Epithelial cell of umbilical artery (primary cell): ENCODE measurements at places on chromosomes 5 and 9. TPM values are rescaled to one million over a fixed set of nuclear protein-coding genes. Genes with fewer than 3 reads are reported as not detected.

WDR38 gene
- not detected in 2 replicates for total RNA-seq

ADRA1B gene
- total RNA-seq, result not detected in 2 replicates

THBS4 gene
- total RNA-seq, result under 0.01 TPM in 1 of 2 replicates, not detected in the other

PCDHB15 gene
- total RNA-seq, result 0.32 and 0.46 TPM in 2 replicates

MYOT gene
- not detected in 2 replicates for total RNA-seq

ITGA2 gene
- 70.1 and 74.1 TPM in 2 replicates for total RNA-seq

ABCA1 gene
- total RNA-seq, result 16.2 and 24.3 TPM in 2 replicates

LIX1 gene
- not detected in 2 replicates for total RNA-seq

CNTNAP3B gene
- 29.2 and 37.0 TPM in 2 replicates for total RNA-seq

CTXN3 gene
- total RNA-seq, result under 0.01 TPM in 1 of 2 replicates, not detected in the other

PHF24 gene
- total RNA-seq, result not detected in 2 replicates

INPP5E gene
- total RNA-seq, result 5.0 and 5.8 TPM in 2 replicates

UNC13B gene
- 24.0 and 34.2 TPM in 2 replicates for total RNA-seq

FRRS1L gene
- total RNA-seq, result not detected in 2 replicates

ENHO gene
- total RNA-seq, result not detected in 2 replicates

ORM2 gene
- not detected in 2 replicates for total RNA-seq

MZB1 gene
- total RNA-seq, result 0.32 and 0.46 TPM in 2 replicates

SERINC5 gene
- 6.5 TPM in 2 replicates for total RNA-seq

SPATA31D4 gene
- not detected in 2 replicates for total RNA-seq

GLRA1 gene
- not detected in 2 replicates for total RNA-seq

XRCC4 gene
- 13.5 and 14.9 TPM in 2 replicates for total RNA-seq

CATSPER3 gene
- total RNA-seq, result not detected in 2 replicates

LCN1 gene
- not detected in 2 replicates for total RNA-seq

SHOC1 gene
- total RNA-seq, result 0.15 TPM in 1 of 2 replicates, not detected in the other

ARHGEF37 gene
- total RNA-seq, result 4.5 and 4.9 TPM in 2 replicates

ADAMTSL2 gene
- under 0.01 TPM in 1 of 2 replicates, not detected in the other for total RNA-seq

SMC2 gene
- total RNA-seq, result 18.7 and 19.2 TPM in 2 replicates

GRXCR2 gene
- total RNA-seq, result not detected in 2 replicates

CKMT2 gene
- total RNA-seq, result under 0.01 TPM in 1 of 2 replicates, not detected in the other

PTBP3 gene
- total RNA-seq, result 31.2 and 31.5 TPM in 2 replicates

CAPSL gene
- not detected in 2 replicates for total RNA-seq

PDCD1LG2 gene
- total RNA-seq, result 12.0 and 20.8 TPM in 2 replicates

LAMC3 gene
- under 0.01 and 0.15 TPM in 2 replicates for total RNA-seq

TMEM252 gene
- not detected in 2 replicates for total RNA-seq

RPL7A gene
- 2,199 and 3,178 TPM in 2 replicates for total RNA-seq

TICAM2 gene
- 1.3 and 1.5 TPM in 2 replicates for total RNA-seq

CDKN2A gene
- 2.1 and 4.9 TPM in 2 replicates for total RNA-seq

TMEM215 gene
- total RNA-seq, result not detected in 2 replicates

RNF180 gene
- total RNA-seq, result 4.2 and 4.6 TPM in 2 replicates

TRIM36 gene
- total RNA-seq, result under 0.01 TPM in 1 of 2 replicates, not detected in the other

NUTM2F gene
- not detected in 2 replicates for total RNA-seq

SLC6A7 gene
- total RNA-seq, result not detected in 2 replicates

RNF183 gene
- total RNA-seq, result not detected in 2 replicates

LCN6 gene
- not detected in 2 replicates for total RNA-seq

CER1 gene
- not detected in 2 replicates for total RNA-seq

PIP5K1B gene
- total RNA-seq, result 0.32 TPM in 1 of 2 replicates, not detected in the other

RAD17 gene
- total RNA-seq, result 13.0 and 17.6 TPM in 2 replicates

ADAMTS16 gene
- total RNA-seq, result not detected in 2 replicates

EPB41L4A gene
- 8.8 and 12.0 TPM in 2 replicates for total RNA-seq

SLCO6A1 gene
- not detected in 2 replicates for total RNA-seq

SLC34A3 gene
- total RNA-seq, result not detected in 2 replicates

ADAMTS12 gene
- 0.32 and 0.46 TPM in 2 replicates for total RNA-seq

MIER3 gene
- total RNA-seq, result 22.9 and 27.9 TPM in 2 replicates

GOLM1 gene
- 75.7 and 153 TPM in 2 replicates for total RNA-seq

CMYA5 gene
- total RNA-seq, result under 0.01 TPM in 1 of 2 replicates, not detected in the other
